Stomach (tissue), 19 donors: ENCODE measurements at places on chromosomes 3 and 15.

GRCh38 chr3:76565496-76566210 is 474.2 kb upstream of the ROBO2 start:
- no peak for DNase-seq

- no peak for DNase-seq
These were observed 84.6 kb downstream of the PLSCR2 start for GRCh38 chr3:146384786-146385185.

DNA sequence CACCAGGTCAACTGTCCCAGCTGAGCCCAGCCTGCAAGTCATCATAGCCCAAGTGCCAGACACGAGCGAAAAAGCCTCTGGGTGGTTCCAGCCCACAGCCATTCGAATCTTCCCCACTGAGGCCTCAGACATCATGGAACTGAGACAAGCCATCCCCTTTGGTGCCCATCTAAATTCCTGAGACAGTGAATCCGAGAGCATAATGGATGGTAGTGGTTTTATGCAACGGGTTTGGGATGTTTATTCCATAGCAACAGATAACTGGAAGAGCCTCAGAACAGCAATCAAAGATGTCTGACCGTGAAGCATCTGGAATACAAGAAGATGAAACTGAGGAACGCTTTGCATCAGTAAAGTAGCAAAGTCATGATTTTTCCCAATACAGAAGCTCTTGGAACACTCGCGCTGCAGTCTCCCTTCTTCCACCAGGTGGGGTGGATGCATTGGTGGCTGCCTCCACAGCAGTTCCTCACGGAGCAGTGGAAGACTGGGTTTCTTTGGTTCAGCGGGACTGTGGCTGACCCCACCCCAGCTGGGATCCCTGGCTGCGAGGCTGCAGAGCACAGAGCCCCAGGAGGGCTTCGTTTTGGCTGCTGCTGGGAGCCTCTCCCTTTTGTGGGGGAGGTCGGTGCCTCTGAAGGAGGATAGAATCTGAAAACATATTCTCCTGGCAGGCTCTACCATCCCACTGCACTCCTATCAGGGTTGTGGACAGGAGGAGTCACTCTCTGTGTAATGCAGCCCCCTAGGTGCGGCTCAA is 26.4 kb upstream of the PDE8A start:
- peak; percentile 89 for DNase-seq

- no peak for DNase-seq
These were observed 48.9 kb upstream of the STRIT1 start for GRCh38 chr3:155342344-155342743.
